ENCODE measurements at places on chromosomes 5 and 9. TPM values are rescaled to one million over a fixed set of nuclear protein-coding genes. Genes with fewer than 3 reads are reported as not detected.

GRCh38 chr9:120383999-120384924, 195.7 kb downstream of the CDK5RAP2 start:
- DNase-seq: no peak

GRCh38 chr5:103973669-103974068, 411.1 kb upstream of the NUDT12 start:
- no peak for DNase-seq

DNA sequence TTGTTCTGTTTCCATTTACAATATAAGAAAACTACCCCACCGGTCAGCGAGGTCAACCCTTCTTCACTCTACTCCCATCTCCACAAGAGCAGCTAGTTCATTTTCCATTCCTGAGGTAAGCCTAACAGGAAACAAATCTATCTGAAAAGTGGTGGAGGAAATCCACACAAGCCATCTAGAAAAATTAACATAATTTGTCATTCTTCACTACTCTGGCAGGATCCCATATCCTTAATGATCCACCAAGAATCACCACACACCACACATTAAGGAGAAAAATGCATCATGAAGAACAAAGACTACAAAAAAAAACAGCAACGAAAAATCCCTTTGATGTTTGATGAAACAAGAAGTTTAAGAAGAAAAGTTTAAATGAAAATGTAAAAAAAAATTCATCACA, 1771.0 kb downstream of the EFNA5 start:
- DNase-seq: no peak

Gene SHOC1
- not detected for total RNA-seq

DNA sequence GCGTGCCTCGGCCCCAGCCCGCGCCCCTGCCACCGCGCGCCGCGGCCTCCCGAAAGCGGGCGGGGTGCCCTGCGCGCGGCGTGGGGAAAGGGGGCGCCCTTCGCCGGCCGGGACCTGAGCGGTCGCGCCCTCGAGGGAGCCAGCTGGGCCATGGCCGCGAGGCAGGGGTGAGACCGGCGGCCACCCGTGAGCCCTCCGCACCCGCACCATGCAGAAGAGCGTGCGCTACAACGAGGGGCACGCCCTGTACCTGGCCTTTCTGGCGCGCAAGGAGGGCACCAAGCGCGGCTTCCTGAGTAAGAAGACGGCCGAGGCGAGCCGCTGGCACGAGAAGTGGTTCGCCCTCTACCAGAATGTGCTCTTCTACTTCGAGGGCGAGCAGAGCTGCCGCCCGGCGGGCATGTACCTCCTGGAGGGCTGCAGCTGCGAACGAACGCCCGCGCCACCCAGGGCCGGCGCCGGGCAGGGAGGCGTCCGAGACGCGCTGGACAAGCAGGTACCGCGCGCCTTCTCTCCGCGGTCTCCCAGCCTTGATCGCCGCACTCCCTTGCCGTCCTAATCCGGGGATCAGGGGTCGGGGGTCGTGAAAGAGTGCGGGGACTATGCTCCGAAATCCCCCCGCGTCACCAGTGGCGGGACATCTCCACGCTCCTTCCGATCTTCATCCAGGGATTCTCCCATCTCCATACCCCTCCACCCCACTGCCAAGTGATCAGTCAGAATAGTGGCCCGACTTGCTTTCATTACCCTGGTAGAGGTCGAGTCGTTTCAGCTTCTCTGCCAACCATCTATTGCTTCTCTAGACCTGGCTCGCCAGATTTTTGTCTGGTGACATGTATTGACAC, 590 bp downstream of the RASGRF2 start:
- no peak for DNase-seq

DNA sequence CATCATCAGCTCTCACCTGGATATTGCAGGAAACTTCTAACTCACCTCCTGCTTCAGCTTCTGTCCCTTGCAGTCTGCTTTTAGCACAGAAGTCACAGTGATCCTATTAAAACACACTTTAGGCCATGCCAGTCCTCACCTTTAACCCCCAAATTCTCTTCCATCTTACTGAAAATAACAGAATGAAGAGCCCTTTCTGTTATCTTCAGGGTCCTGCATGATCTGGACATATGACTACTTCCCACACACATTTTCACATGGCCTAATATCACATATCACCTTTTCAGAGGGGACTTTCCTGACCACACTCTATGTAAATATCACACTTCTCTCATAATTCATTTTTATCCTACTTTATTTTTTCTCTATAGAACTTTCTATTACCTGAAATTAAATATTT, 550.6 kb upstream of the CLINT1 start:
- DNase-seq: no peak

GRCh38 chr5:158430166-158430797, 571.3 kb upstream of the CLINT1 start:
- DNase-seq: no peak

DNA sequence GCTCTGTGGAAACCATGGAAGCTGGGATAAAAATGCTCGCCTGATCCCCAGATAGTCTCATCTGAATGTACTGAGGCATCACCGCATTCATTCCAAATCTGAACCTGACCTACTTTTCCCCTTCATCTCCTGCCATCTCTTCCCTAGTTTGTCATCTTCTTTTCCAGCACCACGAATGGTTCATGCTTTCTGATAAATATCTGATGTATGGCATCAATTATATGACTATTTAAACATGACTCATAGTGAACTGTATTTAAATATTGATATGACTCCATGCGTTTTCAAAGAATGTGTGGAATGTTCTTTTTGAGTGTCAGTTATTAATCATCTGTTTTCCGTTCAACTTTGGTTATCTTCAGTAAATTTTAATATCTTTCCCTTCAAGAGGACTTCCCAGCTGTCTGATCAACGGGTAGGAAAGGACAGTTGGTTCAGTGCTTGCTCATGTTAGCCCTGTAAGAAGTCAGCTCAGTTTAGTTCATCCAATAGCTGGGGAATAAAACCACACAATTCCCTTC, 21.1 kb downstream of the BASP1 start:
- DNase-seq: no peak

DNA sequence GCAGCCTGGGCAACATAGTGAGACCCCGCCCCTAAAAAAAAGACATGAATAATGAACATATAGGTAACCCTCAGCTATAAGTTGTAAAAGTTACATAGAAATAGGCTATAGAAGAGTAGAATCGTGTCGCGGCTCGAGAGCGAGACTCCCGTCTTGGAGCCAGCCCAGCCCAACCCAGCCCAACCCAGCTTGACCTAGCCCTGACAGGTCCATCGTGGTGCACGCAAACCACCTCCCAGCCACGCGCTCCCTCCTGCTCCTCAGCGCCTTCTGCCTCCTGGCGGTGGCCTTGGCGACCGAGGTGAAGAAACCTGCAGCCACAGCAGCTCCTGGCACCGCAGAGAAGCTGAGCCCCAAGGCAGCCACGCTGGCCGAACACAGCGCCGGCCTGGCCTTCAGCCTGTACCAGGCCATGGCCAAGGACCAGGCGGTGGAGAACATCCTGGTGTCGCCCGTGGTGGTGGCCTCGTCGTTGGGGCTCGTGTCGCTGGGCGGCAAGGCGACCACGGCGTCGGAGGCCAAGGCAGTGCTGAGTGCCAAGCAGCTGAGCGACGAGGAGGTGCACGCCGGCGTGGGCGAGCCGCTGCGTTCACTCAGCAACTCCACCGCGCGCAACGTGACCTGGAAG, 10.8 kb downstream of the KIF24 start:
- DNase-seq: no peak

GRCh38 chr5:18314192-18314778, 680.0 kb downstream of the TAF11L14 start:
- no peak for DNase-seq

DNA sequence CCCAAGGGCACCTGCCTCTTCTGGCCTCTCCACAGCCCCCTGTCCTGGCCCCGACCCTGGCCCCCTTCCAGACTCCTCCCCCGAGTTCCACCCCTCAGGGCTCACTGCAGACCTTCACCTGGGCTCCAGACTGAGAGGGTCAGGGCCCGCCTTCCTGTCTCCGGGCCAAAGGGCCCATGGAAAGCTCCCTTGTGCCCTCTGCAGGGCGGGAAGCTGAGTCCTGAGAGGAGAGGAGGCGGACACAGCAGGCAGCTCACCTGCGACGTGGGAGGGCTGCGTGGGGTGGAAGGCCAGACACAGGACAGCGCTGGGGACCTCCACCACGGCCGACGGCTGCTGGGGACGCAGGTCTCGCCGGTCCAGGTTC, 20.6 kb downstream of the DYNC2I2 start:
- no peak for DNase-seq

GRCh38 chr5:60851626-60852025, 7.6 kb upstream of the ELOVL7 start:
- DNase-seq: no peak

- DNase-seq: no peak
Measured at GRCh38 chr9:18753904-18754303, 279.1 kb downstream of the SAXO1 start.

- no peak for DNase-seq
Measured at GRCh38 chr5:156595132-156595787, 254.8 kb upstream of the PPP1R2B start.

- DNase-seq: no peak
Measured at GRCh38 chr9:96025995-96026602, 150.6 kb downstream of the ERCC6L2 start.

Gene GABRA1
- total RNA-seq: not detected

GRCh38 chr5:53240661-53241060, 131.1 kb upstream of the MOCS2 start:
- DNase-seq: no peak

GRCh38 chr9:35760651-35761050, 6.6 kb upstream of the MSMP start:
- DNase-seq: no peak

GRCh38 chr5:152736906-152737305, 331.8 kb upstream of the NMUR2 start:
- DNase-seq: no peak

GRCh38 chr9:78620764-78621163, 323.8 kb downstream of the PSAT1 start:
- DNase-seq: no peak

- no peak for DNase-seq
Measured at GRCh38 chr9:25939126-25939525, 260.9 kb upstream of the TUSC1 start.

Gene IL3
- not detected for total RNA-seq

- no peak for DNase-seq
Measured at GRCh38 chr5:95887977-95888376, 65.5 kb upstream of the GLRX start.

- DNase-seq: no peak
Measured at GRCh38 chr9:77793849-77794248, 145.7 kb upstream of the GNA14 start.

DNA sequence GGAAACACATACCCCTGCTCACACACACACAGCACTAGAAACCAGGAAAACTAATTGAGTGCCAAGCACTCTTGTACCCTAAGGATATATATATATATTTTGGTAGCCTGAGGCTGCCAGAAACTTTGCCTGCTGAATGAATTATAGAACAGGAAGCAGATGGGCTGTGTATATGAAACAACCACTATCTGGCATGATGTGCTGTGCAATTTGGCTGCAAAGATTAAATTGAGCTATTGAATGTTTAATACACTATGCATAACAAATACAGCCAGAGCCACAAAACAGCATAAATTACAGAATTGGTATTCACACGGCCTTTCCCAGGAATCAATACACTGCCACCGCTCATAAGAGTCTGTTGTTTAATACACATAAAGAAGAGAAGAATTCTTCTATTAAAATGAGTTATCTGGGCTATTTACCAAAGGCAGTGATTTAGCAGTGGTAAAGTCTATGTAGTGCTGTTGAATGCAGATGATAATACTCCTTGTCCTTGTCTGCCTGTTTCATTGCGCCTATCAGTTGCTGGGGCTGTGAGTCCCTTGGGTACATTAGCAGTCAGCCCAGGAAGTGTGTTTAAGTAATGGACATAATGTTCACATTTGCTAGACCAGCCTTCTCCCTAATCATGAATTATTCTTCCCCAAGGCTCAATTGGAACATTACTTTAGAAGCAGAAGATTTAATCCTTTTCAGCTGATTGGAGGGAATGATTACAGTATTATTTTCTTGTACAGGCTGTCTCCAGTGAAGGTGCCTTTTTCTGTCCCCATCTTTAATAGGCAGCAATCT, 294.3 kb downstream of the TLE1 start:
- no peak for DNase-seq

- DNase-seq: no peak
Measured at GRCh38 chr5:170939178-170939577, 77.4 kb downstream of the RANBP17 start.

- no peak for DNase-seq
Measured at GRCh38 chr5:176731506-176732160, 78.7 kb upstream of the UNC5A start.

DNA sequence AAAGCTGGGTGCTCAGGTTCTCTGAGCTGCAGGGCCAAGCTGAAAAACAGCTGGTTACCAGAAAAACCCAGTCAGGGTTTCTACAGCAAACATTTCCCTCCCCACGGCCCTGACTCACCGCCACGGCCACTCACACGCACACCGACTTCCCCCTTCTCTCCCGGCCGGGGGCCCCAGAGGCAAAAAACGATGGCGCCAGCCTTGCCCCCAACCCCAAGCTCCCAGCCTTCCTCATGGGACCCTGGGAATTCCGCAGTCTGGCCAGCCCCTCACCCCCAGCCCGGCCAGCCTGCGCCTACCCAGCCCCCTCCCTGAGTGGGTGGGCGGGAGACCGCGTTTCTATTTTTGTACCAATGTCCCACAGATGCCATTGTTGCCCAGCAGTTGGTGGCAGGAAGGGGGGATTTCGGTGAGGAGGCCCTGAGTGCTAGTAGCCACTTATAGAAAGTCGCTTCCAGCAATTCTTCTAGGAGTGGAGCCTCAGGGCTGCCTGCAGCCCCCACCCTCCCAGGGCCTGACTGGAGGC, 18.4 kb downstream of the ENG start:
- no peak for DNase-seq

GRCh38 chr5:132425009-132425937, 55.8 kb downstream of the SLC22A5 start:
- no peak for DNase-seq

Gene ACOT12
- not detected for total RNA-seq

Gene SV2C
- 0.16 TPM for total RNA-seq

- no peak for DNase-seq
Measured at GRCh38 chr9:79765466-79765865, 193.7 kb downstream of the TLE4 start.

Gene CER1
- 0.37 TPM for total RNA-seq

- DNase-seq: no peak
Measured at GRCh38 chr5:163252950-163253349, 184.4 kb upstream of the CCNG1 start.

GRCh38 chr9:93141771-93142483, 7.9 kb upstream of the NINJ1 start:
- DNase-seq: no peak

DNA sequence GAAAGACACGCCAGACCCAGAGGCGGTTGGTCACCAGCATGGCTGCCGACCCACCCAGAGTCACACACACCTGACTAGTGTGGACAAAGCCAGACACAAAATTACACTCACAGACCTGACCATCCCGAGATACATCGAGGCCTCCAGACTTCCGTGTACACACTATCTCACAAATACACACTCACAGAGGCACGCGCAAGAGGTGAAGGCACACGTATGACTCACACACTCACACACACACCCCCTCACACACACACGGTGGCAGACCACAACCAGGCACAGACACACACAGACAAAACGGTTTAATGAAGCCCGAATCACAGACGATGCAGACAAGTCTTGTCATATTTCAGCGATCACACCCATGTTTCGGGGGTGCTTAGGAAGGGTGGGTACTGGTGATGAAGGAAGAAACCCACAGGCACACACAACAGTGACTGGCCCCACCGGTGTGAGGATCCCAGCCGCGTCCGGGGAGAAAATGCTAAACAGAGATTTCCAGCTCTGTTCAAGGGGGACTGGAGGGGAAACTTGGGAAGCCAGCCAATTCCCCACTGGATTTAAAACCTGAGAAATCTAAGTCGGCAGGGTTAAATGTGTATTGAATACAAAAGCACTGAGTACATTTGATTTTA, 51.3 kb downstream of the CRB2 start:
- DNase-seq: no peak
